ENCODE measurements at places on chromosomes 16 and 17. TPM values are rescaled to one million over a fixed set of nuclear protein-coding genes. Genes with fewer than 3 reads are reported as not detected.
A peak's percentile ranks its signal among the peaks of the same experiment; 100 is the strongest.

DNA sequence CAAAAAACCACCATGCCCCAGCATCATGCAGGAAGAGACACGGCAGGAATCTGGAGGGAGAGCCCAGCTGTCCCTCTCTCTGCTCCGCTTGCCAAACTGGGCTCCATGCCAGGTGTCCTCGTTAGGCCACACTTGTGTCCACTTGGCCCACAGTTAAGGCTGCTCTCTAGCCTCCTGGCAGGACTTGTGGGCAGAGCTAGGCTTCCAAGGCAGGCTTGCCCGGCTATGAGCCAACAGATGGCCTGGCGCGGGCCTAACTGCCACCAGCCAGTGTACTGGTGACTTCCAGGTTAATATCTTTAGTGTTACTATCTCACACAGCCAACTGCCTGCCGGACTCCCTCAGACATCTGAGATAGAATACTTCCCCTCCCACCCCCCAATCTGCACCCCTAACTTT is 10.6 kb downstream of the ATP6V0D1 start:
- DNase-seq = peak; percentile 72

GRCh38 chr16:67528222-67528869 is at the start of gene RIPOR1:
Gene RIPOR1, plus strand, starts transcription at chr16:67528829. Its CDS starts 9,618 bp downstream, at chr16:67538447.
- DNase-seq = no peak

KRTAP1-5 gene
- total RNA-seq = not detected

DNA sequence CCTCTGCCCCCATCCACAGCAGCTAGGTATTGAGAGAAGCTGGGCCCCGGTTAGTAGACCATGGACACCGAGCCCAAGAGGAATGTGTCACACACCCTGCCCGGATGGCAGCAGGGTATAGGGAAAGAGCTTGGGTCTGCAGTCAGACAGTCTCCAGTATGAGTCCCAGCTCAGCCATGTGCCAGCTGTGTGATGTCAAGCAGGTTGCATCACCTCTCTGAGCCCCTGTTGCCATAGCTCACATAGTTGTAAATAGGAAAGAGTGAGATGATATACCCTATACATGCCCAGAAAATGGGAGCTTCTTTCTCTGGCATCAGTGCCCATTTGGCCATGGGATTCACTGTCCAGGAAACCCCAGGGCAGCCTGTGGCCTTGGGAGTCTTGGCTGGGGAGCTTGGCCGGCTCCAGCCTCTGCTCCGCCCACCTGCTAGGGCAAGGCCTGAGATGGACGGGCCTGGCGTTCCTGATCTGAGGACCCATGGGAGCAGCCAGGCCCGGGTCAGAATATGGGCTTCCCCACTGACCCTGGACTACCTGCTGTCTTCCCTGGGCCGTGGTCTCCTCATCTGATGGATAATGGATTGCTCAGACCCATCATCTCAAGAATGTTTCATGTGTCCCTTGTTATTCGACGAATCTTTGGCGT is 13.2 kb downstream of the CD300LG start:
- DNase-seq = no peak

- DNase-seq = no peak
These were observed 22.6 kb downstream of the AKTIP start for GRCh38 chr16:53480394-53480793.

Measured in right atrium auricular region (tissue), 2 donors.